ENCODE measurements at places on chromosomes 12 and 14. TPM values are rescaled to one million over a fixed set of nuclear protein-coding genes. Genes with fewer than 3 reads are reported as not detected.

- H3K4me1 ChIP-seq, result no peaks in the 10 kb centered on the region
- no peaks in the 10 kb centered on the region for H3K27me3 ChIP-seq
- H3K36me3 ChIP-seq, result no peaks in the 10 kb centered on the region
- H3K27ac ChIP-seq, result no peak overlapping the region
These were observed 193.7 kb upstream of the PDE3A start for GRCh38 chr12:20174528-20175175.

DNA sequence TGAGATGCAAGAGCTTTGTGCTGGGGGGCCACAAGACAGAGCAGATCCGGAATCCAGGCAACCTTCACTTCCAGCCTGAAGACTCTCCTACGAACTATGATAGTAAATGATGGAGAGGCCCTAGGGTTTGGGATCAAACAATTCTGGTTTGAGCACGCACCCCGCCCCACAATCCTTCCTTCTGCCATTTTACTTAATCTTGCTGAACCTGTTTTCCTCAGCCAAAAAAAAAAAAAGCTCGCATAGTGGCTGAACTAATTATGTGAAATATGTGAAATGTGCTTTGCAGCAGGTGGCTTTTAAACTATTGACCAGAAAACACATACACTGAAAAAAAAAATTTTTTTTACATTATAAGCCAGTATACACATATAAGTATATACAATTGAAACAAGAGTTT is 667 bp upstream of the ITFG2 start:
- DNase-seq, result no peak
- H3K27me3 ChIP-seq, result no peaks in the 10 kb centered on the region
- peaks cover 8% of the 10 kb centered on the region for H3K36me3 ChIP-seq

DNA sequence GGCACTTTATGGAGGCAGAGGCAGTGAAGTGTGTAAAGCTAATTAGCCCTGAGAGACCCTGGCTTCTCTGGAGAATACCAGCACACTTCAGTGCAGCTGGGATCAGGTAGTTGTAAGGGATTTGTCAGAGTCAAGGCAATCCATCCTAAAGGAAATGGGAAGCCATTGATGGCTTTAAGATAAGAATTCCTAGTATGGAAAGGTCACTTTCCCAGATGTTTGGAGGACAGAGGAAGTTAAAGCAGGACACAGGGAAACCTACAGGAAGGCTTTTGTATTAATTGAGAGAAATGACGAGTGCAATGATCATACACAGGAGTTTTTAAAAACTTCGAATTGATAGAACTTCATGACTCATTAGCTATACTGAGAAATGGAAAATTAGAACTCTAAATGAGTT is 254.4 kb downstream of the SLC16A7 start:
- H3K27ac ChIP-seq, result no peak overlapping the region
- H3K36me3 ChIP-seq, result no peaks in the 10 kb centered on the region
- no peaks in the 10 kb centered on the region for H3K4me1 ChIP-seq
- no peak overlapping the region for H3K4me3 ChIP-seq
- DNase-seq, result no peak

- H3K36me3 ChIP-seq, result peaks cover 13% of the 10 kb centered on the region
- no peaks in the 10 kb centered on the region for H3K27me3 ChIP-seq
- no peak overlapping the region for H3K27ac ChIP-seq
- no peak overlapping the region for H3K4me3 ChIP-seq
These were observed 1.9 kb upstream of the ARL6IP4 start for GRCh38 chr12:122978507-122978955.

DNA sequence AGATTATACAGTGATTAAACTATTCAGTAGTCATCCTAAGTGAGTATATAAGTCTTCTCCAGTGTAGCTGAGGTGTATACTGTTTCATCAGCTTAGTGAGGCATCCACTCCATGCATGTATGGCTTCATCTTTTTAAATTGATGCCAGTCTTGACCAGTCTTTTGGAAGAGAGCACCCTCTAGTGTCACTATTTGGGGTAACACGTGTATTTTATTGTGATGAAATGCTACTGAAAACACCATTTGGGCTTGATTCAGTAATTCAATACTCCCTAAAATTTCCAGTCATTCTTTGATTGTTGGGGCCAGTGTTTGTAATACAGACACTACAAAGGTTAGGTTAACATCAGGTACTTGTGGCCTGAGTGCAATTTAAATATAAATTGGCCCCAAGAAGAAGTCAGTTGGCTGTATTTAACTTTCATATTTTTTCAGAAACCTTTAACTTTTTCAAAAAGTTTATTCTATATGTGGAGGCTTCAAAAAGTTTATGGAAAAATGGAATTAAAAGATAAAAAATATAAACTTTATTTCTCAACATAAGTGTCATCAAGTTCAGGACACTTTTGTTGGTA is 35.3 kb downstream of the MIPOL1 start:
- H3K27ac ChIP-seq, result no peak overlapping the region
- H3K36me3 ChIP-seq, result no peaks in the 10 kb centered on the region
- no peak overlapping the region for H3K4me3 ChIP-seq
- no peaks in the 10 kb centered on the region for H3K4me1 ChIP-seq
- no peaks in the 10 kb centered on the region for H3K27me3 ChIP-seq

GRCh38 chr12:3241621-3242020 is 164.4 kb downstream of the TSPAN9 start:
- no peak for DNase-seq
- H3K27ac ChIP-seq, result no peak overlapping the region
- H3K4me1 ChIP-seq, result peaks cover 1% of the 10 kb centered on the region
- H3K36me3 ChIP-seq, result no peaks in the 10 kb centered on the region
- H3K27me3 ChIP-seq, result no peaks in the 10 kb centered on the region

GRCh38 chr14:32419429-32419828 is 90.3 kb downstream of the AKAP6 start:
- no peaks in the 10 kb centered on the region for H3K36me3 ChIP-seq
- no peak overlapping the region for H3K4me3 ChIP-seq
- DNase-seq, result no peak
- H3K4me1 ChIP-seq, result peaks cover 6% of the 10 kb centered on the region

GRCh38 chr12:125015680-125016310 is 22.4 kb downstream of the BRI3BP start:
- H3K27me3 ChIP-seq, result no peaks in the 10 kb centered on the region
- peak overlapping the region; percentile 69 for H3K27ac ChIP-seq
- peaks cover 58% of the 10 kb centered on the region for H3K36me3 ChIP-seq
- no peak overlapping the region for H3K4me3 ChIP-seq
- H3K4me1 ChIP-seq, result peaks cover 52% of the 10 kb centered on the region

GRCh38 chr14:71380271-71380670 is 473.0 kb downstream of the PCNX1 start:
- H3K27ac ChIP-seq, result no peak overlapping the region
- DNase-seq, result no peak
- no peaks in the 10 kb centered on the region for H3K4me1 ChIP-seq
- no peak overlapping the region for H3K4me3 ChIP-seq
- H3K27me3 ChIP-seq, result 0 out of 2 replicates have a peak, but pooled peaks cover 2% of the 10 kb centered on the region

DNA sequence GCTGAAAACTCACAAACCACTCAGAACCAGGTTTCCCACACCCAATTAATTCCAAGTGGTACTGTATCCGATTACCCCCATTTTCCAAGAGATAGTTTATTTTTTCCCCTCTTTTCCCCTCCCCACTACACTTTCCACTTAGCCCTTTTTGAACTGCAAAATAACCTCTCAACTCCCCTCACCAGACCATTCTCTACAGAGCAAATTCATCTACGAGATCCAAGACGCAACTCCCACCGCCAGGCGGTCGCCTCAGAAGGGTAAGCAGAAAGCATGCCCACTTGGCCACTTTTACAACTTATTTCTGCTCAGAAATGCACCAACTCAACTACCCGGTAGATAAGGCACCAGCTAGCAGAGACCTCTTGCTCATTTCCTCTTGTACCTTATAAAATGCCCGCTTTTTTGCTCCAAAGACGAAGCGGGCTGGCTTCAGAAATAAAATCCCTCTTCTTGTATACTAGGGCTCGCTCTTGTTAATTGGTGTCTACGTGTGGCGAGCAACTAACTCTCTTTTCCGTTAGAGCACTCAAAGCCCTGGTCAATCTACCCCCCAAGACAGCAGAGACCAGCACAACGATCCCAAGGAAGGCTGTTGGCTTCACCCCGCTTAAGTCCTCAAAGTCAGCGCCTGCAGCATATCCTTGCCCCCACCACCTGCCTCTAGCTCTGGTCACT is 910 bp upstream of the SRP54 start:
- H3K27ac ChIP-seq, result peak overlapping the region; percentile 86
- H3K4me1 ChIP-seq, result peaks cover 40% of the 10 kb centered on the region
- H3K27me3 ChIP-seq, result no peaks in the 10 kb centered on the region
- H3K4me3 ChIP-seq, result peak overlapping the region; percentile 87
- peak; percentile 83 for DNase-seq
- no peaks in the 10 kb centered on the region for H3K36me3 ChIP-seq

- no peak overlapping the region for H3K27ac ChIP-seq
- H3K27me3 ChIP-seq, result 0 out of 2 replicates have a peak, but pooled peaks cover 3% of the 10 kb centered on the region
- DNase-seq, result peak; percentile 60
- H3K36me3 ChIP-seq, result no peaks in the 10 kb centered on the region
- no peak overlapping the region for H3K4me3 ChIP-seq
These were observed 2.7 kb downstream of the TGFB3 start for GRCh38 chr14:75979071-75979571.

DNA sequence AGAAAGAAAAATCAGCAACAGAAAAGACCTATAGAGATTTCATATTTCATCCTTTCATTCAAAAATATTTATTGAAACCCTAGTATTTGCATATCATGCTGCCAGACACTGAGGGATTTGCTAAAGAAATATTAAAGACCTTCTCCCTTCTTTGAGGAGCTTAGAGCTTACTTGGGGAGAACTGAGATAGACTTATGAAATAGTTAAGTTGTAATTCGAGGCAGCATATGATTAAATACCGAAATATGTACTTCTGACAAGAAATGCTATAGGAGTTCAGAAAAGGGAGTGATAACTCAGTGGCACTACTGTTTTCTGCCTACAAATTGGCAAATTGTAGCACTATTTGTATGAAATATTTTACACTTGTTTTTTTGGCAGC is 59.1 kb downstream of the PLXNC1 start:
- no peaks in the 10 kb centered on the region for H3K27me3 ChIP-seq
- DNase-seq, result peak; percentile 63
- peak overlapping the region; percentile 57 for H3K4me3 ChIP-seq
- peak overlapping the region; percentile 94 for H3K27ac ChIP-seq
- H3K36me3 ChIP-seq, result no peaks in the 10 kb centered on the region

DNA sequence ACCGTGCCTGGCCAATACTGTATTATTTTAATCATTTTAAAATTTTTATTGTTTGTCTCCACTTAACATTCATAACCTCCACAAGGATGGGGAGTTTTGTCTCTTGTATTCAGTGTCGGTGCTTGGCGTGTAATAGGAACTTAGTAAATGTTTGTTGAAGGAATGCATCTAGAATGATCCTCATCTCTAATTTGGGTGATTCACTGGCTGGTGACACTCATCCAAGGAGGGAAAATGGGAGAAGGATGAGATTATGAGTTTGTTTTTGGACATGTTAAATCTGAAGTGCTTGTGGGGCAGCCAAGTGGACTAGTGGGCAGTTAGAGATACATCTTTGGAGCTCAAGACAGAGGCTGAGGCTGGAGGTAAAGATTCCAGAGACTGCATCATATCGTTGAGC is 5.1 kb downstream of the KLC1 start:
- H3K36me3 ChIP-seq, result peaks cover 15% of the 10 kb centered on the region
- H3K4me3 ChIP-seq, result no peak overlapping the region
- peaks cover 12% of the 10 kb centered on the region for H3K4me1 ChIP-seq
- no peaks in the 10 kb centered on the region for H3K27me3 ChIP-seq

GRCh38 chr14:72598306-72598705 is 295.6 kb downstream of the DPF3 start:
- peak; percentile 80 for DNase-seq
- no peak overlapping the region for H3K4me3 ChIP-seq
- no peak overlapping the region for H3K27ac ChIP-seq
- no peaks in the 10 kb centered on the region for H3K27me3 ChIP-seq
- no peaks in the 10 kb centered on the region for H3K36me3 ChIP-seq

- H3K27me3 ChIP-seq, result no peaks in the 10 kb centered on the region
- no peaks in the 10 kb centered on the region for H3K36me3 ChIP-seq
- H3K4me3 ChIP-seq, result no peak overlapping the region
- no peaks in the 10 kb centered on the region for H3K4me1 ChIP-seq
- DNase-seq, result no peak
These were observed 311.1 kb downstream of the MED13L start for GRCh38 chr12:115966376-115966775.

GRCh38 chr12:112148031-112148513 is 22.7 kb downstream of the TRAFD1 start:
- DNase-seq, result no peak
- H3K27ac ChIP-seq, result peak overlapping the region; percentile 76
- H3K4me1 ChIP-seq, result peaks cover 37% of the 10 kb centered on the region
- no peaks in the 10 kb centered on the region for H3K27me3 ChIP-seq
- peaks cover 67% of the 10 kb centered on the region for H3K36me3 ChIP-seq

Gene SERPINA3
- total RNA-seq, result not detected

Gene MSI1
- total RNA-seq, result not detected

Gene B4GALNT3
- total RNA-seq, result 0.30 TPM

Gene SPSB2
- total RNA-seq, result 7.4 TPM

Gene ADAM21
- total RNA-seq, result not detected

Gene CSRP2
- total RNA-seq, result not detected

Gene RIPK3
- 2.3 TPM for total RNA-seq

Gene ACOT4
- 5.4 TPM for total RNA-seq

Gene CCDC85C
- 18.3 TPM for total RNA-seq

All from Karpas-422 (cell line).